NCI-H2081 treated with DMSO at 0.1 percent for 48 hours (cell line): ENCODE measurements at places on chromosomes 7 and 10.

GRCh38 chr10:117226813-117227451, 14.0 kb upstream of the SLC18A2 start:
- no peak for DNase-seq

DNA sequence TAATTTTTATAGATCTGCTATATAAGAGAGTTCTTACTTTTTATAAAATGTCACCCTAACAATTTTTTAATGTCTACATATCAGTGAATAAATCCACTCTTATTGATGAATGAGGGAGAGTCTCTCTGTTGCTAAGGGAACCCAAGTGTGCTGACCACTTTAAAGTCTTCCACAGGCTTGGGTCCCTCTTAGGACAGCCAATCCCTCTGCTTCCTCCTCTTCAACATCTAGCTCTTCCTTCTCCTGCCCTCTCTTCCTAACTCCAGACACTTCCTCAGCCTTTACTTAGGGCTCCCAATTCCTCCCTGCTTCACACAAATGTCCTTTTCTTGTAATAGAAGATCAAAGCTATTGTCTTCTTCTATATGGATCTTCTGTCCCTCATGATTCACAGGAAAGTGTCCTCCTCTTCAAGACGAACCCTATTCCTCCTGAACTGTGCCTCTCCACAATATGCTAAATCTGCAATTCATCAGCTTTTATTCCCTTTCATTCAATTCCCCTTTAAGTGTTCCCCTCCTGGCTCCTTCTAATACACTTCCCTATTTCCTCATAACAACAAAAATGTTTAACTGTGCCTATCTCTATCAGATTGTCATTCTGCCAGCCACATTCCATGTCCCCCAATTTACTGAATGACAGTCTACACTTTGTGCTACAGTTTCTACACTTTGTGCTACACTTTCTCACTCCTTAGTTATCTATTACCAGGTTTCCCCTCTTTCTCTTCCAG, 37.7 kb downstream of the CDK6 start:
- DNase-seq: no peak

DNA sequence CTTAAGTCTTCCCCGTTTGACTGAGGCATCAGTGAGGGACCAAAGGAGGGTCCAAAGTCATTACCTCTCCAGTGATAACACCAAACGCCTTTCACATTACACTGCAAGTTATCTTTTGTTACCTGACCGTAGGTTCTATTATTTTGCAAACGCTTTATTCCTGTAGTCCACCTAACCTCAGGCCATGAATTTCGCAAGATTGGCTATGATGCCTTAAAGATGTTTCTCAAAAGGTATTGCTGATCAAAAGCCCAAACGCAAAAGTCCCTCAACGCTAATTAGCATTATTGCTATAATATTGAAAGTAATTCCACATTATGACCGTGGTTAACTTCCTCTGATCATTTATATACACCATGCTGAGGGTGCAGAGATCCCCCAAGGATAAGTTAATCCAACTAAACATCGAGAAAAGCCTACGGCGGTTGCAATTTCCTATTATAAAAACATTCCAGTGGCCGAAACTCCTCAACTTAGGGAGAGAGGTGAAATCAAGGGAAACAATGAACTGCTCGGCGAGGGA, 649 bp downstream of the DNA2 start:
- no peak for DNase-seq

GRCh38 chr10:43404704-43405084, 4.3 kb downstream of the HNRNPF start:
- no peak for DNase-seq

- DNase-seq: no peak
Measured at GRCh38 chr7:105890290-105890997, 14.0 kb upstream of the ATXN7L1 start.

- no peak for DNase-seq
Measured at GRCh38 chr10:21499701-21500577, 25.5 kb downstream of the SKIDA1 start.

DNA sequence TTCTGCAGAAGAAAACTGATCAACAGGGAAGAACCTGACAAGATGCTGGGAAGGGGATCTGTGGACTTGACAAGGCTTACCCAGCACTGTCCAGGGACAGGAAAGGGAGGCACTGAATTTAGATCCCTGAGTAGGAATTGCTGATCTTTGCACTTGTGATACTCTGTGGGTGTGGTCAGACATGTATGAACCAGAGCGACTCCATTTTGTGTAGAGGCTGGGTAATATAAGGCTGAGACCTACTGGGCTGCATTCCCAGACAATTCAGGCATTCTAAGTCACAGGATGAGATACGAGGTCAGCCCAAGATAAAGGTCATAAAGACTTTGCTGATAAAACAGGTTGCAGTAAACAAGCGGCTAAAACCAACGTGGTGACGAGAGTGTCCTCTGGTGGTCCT, 60.7 kb downstream of the CCDC3 start:
- DNase-seq: no peak

DNA sequence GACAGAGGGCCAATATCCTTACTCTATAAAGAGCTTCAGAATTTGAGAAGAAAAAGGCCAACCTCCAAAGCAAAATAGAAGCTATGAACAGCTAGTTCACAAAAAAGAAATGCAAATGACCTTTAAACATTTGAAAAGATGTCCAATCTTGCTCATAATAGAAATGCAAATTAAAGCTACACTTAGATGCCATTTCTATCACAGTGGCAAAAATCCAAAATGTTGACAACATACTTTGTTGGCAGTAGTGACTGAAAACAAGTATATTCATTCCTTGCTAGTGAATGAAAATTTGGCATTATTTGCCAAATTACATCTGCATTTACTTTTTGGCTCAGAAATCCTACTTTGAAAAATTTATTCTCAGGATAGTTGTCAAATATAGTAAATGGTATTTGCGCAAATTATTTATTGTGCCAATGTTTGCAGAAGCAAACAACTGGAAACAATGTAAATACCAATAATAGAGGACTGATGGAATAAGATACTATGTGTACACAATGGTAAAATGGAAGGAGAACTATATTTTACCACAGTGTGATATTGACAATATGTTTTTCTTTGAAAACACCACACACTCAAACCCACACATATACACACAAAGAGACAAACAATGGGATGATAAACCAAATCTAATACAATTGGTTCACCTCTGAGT, 9.4 kb downstream of the TMEM106B start:
- DNase-seq: peak; percentile 87

DNA sequence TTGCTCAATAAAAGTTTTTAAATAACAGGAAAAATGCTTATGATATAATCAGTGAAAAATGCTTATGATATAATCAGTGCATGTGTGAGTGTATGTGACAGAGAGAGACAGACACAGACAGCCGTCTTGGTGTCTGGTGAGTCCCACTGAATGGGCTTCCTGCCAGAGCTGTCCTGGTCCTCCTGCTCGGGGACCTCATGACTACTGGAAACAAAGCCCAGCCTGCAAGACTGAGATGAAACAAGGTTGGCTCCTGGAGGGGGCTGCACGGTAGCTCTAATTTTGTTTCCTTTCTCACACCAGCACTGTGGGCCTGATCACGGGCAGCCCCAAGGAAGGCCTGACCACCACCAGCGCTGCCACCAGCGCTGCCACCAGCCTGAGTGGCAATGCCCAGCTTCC, 57.3 kb downstream of the NRP1 start:
- no peak for DNase-seq

GRCh38 chr10:50527442-50528043, 96.2 kb downstream of the SGMS1 start:
- no peak for DNase-seq

DNA sequence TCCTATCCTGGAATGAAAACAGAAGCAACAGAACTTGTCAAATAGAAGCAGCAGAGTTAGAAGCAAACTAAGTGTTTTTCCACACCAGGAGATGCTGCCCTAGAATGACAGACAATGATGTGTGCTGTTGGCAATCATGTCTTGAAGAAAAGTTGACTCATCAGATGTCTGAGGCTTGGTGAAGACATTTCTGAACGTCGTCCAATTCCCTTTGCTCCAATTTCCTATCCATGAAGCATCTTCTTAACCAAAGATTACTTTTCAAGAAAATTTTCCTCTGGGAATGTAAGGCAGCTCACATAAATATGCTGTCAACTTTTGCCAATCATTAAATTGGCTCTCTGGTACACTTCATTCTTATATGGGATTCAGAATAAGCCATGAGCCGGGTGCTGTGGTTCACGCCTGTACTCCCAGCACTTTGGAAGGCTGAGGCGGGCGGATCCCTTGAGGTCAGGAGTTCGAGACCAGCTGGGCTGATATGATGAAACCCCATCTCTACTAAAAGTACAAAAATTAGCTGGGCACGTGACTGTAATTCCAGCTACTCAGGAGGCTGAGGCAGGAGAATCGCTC, 34.6 kb downstream of the MALSU1 start:
- no peak for DNase-seq

GRCh38 chr7:38550836-38551235, 80.3 kb downstream of the AMPH start:
- no peak for DNase-seq

DNA sequence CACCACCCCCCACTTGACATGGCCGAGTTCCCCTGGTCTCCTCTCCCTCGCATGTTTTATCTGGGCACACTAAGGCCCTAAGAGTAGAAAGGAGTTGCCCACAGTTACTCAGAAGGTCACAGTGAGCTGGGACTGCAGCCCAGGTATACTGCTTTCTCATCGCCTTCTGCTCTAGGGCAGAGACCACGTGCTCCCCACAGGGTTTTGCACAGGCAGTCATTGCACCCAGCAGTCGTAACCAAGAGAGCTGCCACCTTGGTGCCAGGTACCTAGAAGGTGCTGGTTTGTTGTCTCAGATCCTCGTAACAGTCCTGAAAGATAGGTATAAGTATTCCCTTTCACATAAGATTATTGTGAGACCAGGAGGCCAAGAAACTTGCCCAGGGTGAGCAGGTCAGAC, 1.8 kb downstream of the MINDY4 start:
- DNase-seq: no peak

- DNase-seq: no peak
Measured at GRCh38 chr7:135597181-135597925, 39.6 kb downstream of the NUP205 start.

DNA sequence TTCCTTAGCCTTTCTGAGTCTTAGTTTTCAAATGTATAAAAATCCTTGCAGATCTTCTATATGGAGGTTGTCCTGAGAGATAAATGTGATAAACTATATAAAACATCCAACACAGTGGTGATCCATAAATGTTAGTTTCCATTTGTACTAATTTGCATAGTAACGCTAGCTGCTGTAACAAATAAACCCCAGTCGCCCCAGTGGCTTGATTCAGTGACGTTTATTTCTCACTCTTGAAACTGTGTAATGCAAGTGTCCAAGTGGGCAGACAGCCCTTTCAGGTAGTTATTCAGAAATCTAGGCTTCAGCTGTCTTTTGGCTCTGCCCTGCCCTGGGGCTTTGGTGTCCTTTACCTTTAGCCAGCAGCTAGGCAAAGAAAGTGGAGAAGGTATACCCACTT, 106.3 kb downstream of the VTI1A start:
- DNase-seq: no peak

DNA sequence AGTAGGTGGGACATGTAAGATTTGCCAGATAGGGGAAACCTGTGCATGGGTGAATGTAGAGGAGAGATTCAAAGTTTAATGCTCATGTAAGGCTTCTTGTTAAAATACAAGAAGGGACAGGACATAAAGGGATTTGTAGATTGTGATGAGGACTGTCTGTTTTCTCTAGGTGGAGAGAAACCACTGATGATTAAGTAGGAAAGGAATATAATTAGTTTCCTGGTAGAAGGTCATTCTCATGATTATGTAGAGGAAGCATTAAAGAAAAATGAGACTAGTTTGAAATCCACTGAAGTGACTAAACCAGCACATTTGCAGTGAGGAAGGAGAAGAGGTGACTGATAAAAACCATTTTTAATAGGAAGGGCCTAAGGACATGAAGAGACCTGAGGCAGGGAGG, 19.6 kb upstream of the MACC1 start:
- DNase-seq: no peak

DNA sequence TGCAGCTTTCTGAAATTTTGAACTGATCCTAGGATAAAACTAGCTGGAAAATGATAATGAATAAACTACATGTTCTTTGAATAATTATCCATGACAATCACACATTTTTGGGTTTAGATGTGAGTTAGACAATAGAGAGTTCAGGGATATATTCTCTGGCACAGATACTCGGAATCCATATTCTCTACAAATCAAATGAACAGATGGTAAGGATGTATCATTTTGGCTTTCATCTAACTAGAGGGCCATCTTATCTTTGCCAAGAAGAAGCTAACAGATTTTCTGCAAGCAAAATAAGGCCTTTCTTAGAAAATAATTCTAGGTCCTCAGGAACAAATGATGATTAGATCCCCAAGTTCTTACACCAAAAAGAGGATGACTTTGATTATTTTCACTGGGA, 355.9 kb upstream of the C7orf33 start:
- DNase-seq: no peak

DNA sequence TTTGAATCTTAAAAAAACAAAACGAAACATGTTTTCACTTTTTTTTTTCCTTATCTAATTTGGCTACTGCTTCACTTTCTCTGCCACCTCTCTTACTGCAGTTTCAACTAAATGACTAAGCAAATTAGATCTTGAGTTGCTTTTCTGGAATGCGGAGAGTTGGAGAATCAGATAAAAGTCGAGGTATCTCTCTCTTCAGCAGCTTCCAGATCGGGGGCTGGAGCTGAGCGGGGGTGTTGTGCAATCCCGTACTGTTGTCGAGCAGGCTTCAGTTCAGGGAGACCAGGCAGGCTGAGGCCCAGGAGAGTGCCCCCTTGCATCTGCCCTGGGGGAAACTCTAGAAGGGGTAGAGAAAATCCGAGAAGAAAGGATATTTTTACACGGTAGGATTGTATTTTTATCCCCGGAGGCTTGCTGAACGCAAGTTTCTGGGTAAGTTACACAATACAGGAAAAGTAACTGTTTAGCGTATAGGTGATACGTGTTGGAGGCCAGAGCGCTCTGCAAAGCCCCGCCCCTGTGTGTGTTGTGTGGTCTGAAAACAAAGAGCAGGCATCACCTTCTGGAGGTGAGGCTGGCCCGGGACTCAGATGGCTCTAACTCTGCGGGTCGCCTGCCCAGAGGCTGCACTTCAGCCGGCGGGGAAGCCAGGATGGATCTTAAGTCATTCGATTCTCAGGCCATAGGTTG, 116.6 kb downstream of the KLF6 start:
- DNase-seq: no peak

DNA sequence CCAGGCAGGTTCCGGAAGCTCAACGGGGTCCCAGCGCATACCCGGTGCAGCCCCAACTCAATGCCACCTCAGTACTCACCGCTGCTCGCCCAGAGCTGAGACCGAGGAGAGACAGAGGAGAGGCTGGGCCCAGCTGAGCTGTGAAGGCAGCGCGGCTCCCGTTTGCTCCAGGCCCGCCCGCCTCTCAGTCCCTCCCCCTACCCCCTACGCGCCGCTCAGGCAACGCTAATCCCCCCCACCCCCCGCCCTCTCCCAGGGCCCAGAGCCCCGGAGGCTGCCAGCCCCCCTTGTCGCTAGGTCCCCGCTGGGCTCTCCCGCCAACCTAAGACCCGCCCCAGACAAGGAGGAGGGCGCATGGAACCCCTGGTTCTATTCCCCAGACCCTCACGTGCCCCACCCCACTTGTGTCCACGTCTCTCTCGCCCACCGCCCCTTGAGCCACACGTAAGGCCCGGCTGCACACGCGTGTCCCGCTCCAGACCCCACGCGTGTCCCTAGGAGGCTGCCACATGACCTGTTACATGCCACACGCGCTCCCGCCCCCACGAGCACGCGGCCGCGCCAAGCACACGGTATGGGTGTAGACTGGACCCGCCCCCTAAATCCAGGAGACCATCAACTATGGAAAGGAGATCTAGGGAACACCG, at the start of gene PSD:
TSS of gene PSD (minus strand) at position 164 of the 647 bp plus-strand sequence. CDS start 1,747 bp downstream, outside the sequence.
- peak; percentile 13 for DNase-seq
